ENCODE measurements at places on chromosomes 16 and 17. TPM values are rescaled to one million over a fixed set of nuclear protein-coding genes. Genes with fewer than 3 reads are reported as not detected.

Gene GRIN2A
- 0.27 TPM for total RNA-seq

Gene ACSF3
- 24.1 TPM for total RNA-seq

Gene ALDH3A1
- total RNA-seq, result 21.2 TPM

Gene BANP
- total RNA-seq, result 21.8 TPM

Gene GID4
- total RNA-seq, result 16.4 TPM

Gene PTGES3L
- 1.5 TPM for total RNA-seq

Gene LPO
- total RNA-seq, result not detected

Gene ADGRG3
- total RNA-seq, result 0.41 TPM

Gene KCTD2
- 18.7 TPM for total RNA-seq

DNA sequence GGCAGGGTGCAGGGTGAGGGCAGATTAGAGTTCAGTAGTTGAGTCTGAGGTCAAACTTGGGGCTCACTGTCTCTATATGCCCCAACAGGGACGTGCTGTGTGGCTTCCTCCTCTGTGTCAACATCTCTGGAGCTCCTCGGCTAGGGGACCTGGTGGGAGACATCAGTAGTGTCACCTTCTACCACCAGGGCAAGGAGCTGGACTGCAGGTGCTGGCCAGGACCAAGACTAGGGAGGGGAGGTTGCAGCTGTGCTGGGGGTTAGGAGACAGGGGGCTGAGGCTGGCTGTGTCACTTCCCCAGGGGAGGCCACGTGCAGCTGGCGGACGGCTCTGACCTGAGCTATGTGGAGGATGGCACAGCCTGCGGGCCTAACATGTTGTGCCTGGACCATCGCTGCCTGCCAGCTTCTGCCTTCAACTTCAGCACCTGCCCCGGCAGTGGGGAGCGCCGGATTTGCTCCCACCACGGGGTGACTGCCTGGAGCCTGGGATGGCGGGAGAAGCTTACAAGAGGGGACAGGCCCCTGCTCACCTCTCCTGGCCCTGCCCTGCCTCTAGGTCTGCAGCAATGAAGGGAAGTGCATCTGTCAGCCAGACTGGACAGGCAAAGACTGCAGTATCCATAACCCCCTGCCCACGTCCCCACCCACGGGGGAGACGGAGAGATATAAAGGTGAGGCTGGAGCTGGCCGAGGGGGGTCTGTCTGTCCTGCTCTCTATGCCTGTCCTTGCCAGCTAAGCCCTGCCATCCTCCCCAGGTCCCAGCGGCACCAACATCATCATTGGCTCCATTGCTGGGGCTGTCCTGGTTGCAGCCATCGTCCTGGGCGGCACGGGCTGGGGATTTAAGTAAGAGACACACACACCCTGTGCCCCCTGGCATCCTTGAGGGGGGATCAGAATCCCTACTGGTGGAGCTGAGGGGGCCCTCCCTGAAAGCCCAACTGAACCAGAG, 18.9 kb downstream of the ADAM11 start:
- no peak for DNase-seq
- no peaks in the 10 kb centered on the region for H3K27me3 ChIP-seq

GRCh38 chr16:25570131-25570530, 121.6 kb upstream of the HS3ST4 start:
- H3K36me3 ChIP-seq, result no peaks in the 10 kb centered on the region
- DNase-seq, result no peak
- no peaks in the 10 kb centered on the region for H3K4me1 ChIP-seq
- H3K4me3 ChIP-seq, result no peak overlapping the region
- no peak overlapping the region for H3K27ac ChIP-seq

GRCh38 chr17:61458000-61458399, 5.8 kb downstream of the TBX4 start:
- H3K4me3 ChIP-seq, result peak overlapping the region; percentile 66
- no peak for DNase-seq
- H3K4me1 ChIP-seq, result peaks cover 3% of the 10 kb centered on the region
- H3K27me3 ChIP-seq, result peaks cover 40% of the 10 kb centered on the region

GRCh38 chr17:7445619-7445968, 733 bp downstream of the CHRNB1 start:
- peaks cover 11% of the 10 kb centered on the region for H3K27me3 ChIP-seq
- DNase-seq, result no peak
- no peak overlapping the region for H3K27ac ChIP-seq
- H3K4me1 ChIP-seq, result peaks cover 26% of the 10 kb centered on the region
- H3K4me3 ChIP-seq, result peak overlapping the region; percentile 71
- no peaks in the 10 kb centered on the region for H3K36me3 ChIP-seq

- no peak for DNase-seq
- no peaks in the 10 kb centered on the region for H3K27me3 ChIP-seq
- H3K4me1 ChIP-seq, result no peaks in the 10 kb centered on the region
- H3K27ac ChIP-seq, result no peak overlapping the region
- H3K36me3 ChIP-seq, result no peaks in the 10 kb centered on the region
These were observed 32.9 kb downstream of the MAPT start for GRCh38 chr17:45927247-45927646.

- no peaks in the 10 kb centered on the region for H3K36me3 ChIP-seq
- no peak overlapping the region for H3K27ac ChIP-seq
- H3K4me1 ChIP-seq, result peaks cover 11% of the 10 kb centered on the region
- DNase-seq, result no peak
- H3K4me3 ChIP-seq, result no peak overlapping the region
These were observed 6.4 kb upstream of the VEZF1 start for GRCh38 chr17:57994436-57994835.

DNA sequence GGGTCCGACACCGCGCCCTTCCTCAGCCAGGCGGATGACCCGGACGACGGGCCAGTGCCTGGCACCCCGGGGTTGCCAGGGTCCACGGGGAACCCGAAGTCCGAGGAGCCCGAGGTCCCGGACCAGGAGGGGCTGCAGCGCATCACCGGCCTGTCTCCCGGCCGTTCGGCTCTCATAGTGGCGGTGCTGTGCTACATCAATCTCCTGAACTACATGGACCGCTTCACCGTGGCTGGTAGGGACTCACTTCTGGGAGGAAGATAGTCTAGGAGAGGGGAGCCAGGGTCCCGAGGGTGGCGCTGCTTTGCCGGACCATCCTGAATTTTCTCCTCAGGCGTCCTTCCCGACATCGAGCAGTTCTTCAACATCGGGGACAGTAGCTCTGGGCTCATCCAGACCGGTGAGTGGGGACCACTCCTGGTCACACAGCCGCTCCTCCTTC, 601 bp downstream of the SPNS1 start:
- peaks cover 8% of the 10 kb centered on the region for H3K4me1 ChIP-seq
- no peak for DNase-seq
- H3K4me3 ChIP-seq, result peak overlapping the region; percentile 84
- H3K27me3 ChIP-seq, result no peaks in the 10 kb centered on the region
- H3K27ac ChIP-seq, result peak overlapping the region; percentile 78

DNA sequence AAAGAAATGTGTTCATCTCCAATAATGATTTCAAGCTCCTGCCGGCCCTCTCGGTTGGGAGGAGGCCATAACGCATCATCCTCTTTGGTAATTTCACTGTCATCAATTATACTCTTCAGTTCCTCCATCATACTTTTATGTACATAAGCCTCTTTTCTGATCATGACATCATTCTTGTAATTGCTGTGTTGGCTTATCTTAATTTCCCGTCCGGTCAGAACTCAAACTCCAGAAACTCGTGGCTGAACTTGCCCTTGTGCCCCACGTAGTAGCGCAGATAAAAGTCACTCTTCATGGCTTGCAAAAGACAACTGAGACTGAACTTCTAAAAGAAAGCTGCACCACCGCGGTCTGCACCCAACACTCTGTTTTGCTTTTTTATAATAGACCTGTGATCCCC, 13.6 kb downstream of the TMEM220 start:
- no peaks in the 10 kb centered on the region for H3K27me3 ChIP-seq
- DNase-seq, result no peak
- H3K36me3 ChIP-seq, result peaks cover 21% of the 10 kb centered on the region
- H3K27ac ChIP-seq, result no peak overlapping the region
- no peaks in the 10 kb centered on the region for H3K4me1 ChIP-seq

GRCh38 chr17:39699818-39700147, at the start of gene ERBB2:
Gene ERBB2, plus strand, starts transcription at chr17:39700064. Its CDS starts 175 bp downstream, at chr17:39700239.
- H3K36me3 ChIP-seq, result no peaks in the 10 kb centered on the region
- H3K27ac ChIP-seq, result peak within 1 kb of the TSS; percentile 88
- peak within 1 kb of the TSS; percentile 87 for H3K4me3 ChIP-seq

- no peak overlapping the region for H3K4me3 ChIP-seq
- H3K27ac ChIP-seq, result no peak overlapping the region
- no peak for DNase-seq
- H3K4me1 ChIP-seq, result no peaks in the 10 kb centered on the region
These were observed 34.1 kb upstream of the ANKFN1 start for GRCh38 chr17:56119191-56119590.

- H3K27me3 ChIP-seq, result no peaks in the 10 kb centered on the region
- peaks cover 21% of the 10 kb centered on the region for H3K4me1 ChIP-seq
- peaks cover 14% of the 10 kb centered on the region for H3K36me3 ChIP-seq
- no peak overlapping the region for H3K27ac ChIP-seq
- DNase-seq, result no peak
These were observed 2.1 kb upstream of the CTRL start for GRCh38 chr16:67933805-67934204.

DNA sequence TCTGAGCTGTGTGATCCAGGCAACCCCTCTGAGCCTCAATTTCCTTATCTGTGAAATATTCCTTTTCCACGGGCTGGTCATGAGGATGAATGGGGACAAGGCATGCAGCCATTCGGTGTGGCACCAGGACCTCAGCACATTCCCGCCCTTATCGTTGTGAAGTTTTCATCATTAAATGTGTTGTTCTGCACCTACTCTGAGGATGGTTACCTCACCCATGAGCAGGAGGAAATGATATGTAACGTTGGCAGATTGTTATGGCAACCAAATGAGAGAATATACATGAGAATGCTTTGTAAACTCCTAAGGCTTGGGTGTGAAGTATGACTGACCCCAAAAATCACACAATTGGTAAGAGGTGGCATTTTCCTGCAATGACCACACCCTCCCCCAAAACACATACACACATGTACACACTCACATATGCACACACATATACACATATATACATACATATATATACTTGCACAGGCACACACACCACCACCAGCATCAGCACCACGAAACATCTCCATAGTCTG, 39.5 kb downstream of the SMARCE1 start:
- no peak overlapping the region for H3K27ac ChIP-seq
- DNase-seq, result no peak
- no peak overlapping the region for H3K4me3 ChIP-seq
- no peaks in the 10 kb centered on the region for H3K27me3 ChIP-seq
- no peaks in the 10 kb centered on the region for H3K36me3 ChIP-seq
